ENCODE measurements at places on chromosomes 12 and 14.

GRCh38 chr12:103470664-103471063 is 25.1 kb downstream of the C12orf42 start:
- no peak for DNase-seq

DNA sequence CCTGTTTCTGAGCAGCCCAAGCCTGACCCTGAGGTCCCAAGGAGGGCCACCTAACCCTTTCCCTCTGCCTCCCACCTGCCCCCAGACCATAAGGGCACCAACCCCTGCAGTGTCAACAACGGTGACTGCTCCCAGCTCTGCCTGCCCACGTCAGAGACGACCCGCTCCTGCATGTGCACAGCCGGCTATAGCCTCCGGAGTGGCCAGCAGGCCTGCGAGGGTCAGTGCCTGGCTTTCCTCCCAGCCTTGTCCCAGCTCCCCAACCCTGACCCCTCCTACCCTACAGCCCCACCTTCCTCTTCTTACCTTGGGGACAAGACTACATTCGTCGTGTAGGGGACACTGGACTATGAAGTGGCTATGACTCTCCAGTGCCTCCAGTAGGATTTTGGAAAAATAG is 33.7 kb upstream of the LRP1-AS start:
- no peak for DNase-seq

- DNase-seq = no peak
Measured at GRCh38 chr14:103143506-103143905, 20.2 kb downstream of the TNFAIP2 start.

DNA sequence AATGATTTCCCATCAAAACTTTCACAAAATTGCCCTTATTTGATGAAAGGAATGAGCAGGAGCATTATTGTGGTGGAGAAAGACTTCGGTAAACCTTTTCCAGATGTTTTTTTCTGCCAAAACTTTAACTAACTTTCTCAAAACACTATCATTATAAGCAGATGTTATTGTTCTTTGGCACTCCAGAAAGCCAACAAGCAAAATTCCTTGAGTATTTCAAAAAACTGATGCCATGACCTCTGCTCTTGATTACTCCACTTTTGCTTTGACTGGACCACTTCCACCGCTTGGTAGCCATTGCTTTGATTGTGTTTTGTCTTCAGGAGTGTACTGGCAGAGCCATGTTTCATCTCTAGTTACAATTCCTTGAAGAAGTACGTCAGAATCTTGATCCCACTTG is 29.7 kb upstream of the RAB21 start:
- no peak for DNase-seq

DNA sequence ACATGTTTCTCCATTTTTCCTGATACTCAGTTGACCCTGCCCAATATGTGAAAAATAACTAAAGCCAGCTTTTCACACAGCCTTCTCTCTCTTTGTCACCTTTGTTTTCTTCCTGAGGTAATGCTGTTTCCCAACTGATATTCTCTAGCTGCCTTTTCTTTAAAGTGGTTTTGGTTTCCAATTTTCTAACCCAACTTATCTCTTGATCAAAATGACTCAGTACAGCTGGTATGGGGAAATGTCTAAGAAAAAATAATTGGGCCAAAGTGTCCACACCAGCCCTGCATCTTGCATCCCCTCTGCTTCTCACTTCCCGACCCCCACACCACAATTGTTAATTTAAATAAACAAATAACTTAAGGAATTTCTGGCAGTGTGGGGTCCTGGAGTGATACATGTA is 193.8 kb downstream of the SYT1 start:
- no peak for DNase-seq

GRCh38 chr12:21169878-21170472 is 39.0 kb downstream of the SLCO1B1 start:
- no peak for DNase-seq

- peak; percentile 93 for DNase-seq
Measured at GRCh38 chr14:76151398-76152332, at the start of gene GPATCH2L. Gene GPATCH2L, plus strand, starts transcription at chr14:76151922. Its CDS starts 2,442 bp downstream, at chr14:76154364.

DNA sequence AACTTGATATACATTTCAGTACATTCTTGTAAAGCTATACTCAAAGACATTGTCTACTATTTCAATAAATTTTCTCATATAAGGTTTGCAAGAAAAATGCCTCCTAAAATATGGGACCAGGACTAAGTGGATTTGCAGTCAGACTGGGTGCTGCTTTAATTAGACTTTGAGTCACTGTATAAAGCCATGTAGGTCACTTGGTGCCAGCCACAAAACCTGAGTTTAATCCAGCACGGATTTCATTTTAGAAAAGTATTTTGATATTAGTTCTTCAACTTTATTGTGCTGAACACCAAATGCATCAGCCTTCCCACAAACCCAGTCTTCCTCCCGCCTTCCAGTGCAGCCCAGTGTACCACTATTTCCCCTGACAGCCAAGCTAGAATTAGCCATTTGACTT is 9.9 kb upstream of the NID2 start:
- no peak for DNase-seq

DNA sequence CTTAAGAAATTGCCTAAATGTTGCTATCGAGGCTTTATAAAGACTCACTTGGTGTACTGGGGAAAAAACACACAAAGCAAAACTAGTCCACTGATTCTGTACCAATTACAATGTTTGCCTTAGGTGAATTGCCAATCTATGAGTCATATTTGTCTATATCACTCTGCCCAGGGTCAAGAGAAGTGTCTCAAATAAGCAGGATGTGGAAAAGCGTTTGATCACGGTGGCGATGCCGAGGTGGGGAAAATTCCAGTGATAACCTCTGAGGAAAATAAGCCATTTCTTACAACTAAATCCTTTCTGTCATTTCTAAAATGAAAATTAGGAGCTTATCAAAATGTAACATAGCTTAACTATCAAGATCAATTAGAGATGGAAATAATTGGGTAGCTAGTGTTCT is 148.6 kb upstream of the DIO3 start:
- no peak for DNase-seq

GRCh38 chr12:127664901-127665300 is 602.1 kb upstream of the TMEM132C start:
- DNase-seq = no peak

GRCh38 chr12:50728841-50729240 is 35.1 kb upstream of the ATF1 start:
- no peak for DNase-seq

Measured in T-helper 2 cell treated with Interferon-gamma antibody and Interleukin-4, amounts not matched to agents 5 μg/mL and 100 μg/mL, for 36 hours (primary cell).